ENCODE measurements at places on chromosomes 2 and 18.

GRCh38 chr18:21761471-21762115 is 21.0 kb downstream of the MIB1 start:
- no peak for DNase-seq

DNA sequence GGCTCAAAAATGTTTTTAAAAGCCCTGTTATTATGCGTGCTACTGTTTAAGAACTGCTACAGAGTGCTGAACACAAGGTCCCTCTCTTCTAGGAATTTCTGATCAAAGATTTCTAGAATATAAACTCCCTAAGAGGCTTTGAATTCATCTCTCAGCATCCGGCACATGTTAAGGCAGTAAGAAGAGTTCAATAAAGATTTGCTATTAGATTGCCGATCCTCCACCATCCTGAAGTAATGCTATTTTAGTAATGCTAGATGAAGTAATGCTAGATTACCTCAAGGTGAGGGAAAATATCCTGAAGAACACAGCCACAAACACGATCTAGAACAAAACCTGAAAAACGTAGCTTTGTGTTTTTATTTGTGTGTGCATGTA is 949 bp upstream of the MYL12B start:
- DNase-seq = no peak

GRCh38 chr2:54092940-54093339 is 22.5 kb upstream of the ACYP2 start:
- no peak for DNase-seq

DNA sequence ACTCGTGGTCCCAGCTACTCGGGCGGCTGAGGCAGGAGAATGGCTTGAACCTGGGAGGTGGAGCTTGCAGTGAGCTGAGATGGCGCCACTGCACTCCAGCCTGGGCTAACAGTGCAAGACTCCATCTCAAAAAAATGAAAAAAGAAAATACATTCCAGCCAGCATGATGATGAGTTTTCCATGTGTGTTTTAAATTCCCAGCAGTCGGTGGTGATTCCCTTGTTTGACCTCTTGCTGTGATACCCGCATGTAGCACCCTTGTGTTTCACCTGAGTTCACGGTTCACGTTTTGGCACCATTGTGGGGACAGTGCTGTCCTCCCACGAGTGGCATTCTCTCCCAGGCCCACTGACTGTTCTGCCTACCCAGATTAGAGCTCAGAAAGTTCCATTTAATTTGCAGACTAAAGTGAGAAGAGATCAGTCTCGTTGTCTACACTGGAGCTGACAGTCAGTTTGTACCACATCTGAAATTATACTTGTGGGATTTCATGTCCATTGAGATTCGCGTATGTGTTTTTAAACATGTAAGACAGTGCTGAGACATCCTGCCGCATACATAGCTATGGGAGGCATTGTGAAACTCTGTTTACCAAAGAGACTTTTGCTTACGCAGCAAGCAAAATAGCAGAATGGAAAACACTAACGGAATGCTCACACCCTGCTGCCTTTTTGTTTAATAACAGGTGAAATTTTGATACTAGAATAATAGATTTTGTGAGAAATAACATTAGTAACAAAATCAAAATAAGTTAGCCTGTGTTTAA is 157.1 kb downstream of the GBX2 start:
- no peak for DNase-seq

DNA sequence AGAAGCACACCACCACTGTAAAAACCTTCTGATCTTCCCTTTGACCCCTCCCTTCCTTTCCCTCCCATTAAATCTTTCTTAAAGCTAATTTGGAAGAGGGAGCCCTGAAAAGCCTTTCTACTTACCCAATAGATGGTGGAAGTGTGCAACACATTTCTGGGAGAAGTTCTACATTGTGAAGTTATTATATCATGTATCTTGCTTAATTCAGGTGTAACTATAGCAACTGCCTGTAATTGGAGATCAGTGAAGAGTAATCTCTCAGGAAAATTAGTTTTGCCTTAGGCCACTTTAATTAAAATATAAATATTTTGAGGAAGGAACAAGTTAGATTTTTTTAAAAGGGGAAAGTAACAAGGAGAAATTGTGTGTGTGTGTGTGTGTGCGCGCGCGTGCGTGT is 266.0 kb downstream of the SH3BP4 start:
- DNase-seq = no peak

- DNase-seq = no peak
These were observed 283.6 kb downstream of the CYP26B1 start for GRCh38 chr2:71864085-71864484.

GRCh38 chr18:22879293-22879692 is 53.8 kb upstream of the RBBP8 start:
- no peak for DNase-seq

DNA sequence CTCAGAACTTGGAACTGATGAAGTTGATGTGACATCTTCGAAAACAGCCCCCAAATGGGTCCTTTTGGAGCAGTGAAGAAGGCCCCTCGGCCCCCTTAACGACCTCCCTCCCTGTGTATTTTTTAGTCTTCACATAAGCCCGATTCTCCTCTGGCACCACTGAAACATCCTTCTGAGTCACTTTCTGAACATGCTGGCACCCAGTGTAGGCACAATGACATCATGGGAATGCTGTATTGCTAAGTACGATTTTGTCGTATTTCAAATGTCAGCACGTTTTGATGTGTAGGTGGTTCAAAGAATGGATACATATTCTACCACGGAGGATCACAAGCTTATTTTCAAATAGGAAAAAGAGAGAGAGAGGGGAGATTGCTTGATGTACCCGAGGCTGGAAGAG is 111.7 kb upstream of the RIOK3 start:
- DNase-seq = no peak

DNA sequence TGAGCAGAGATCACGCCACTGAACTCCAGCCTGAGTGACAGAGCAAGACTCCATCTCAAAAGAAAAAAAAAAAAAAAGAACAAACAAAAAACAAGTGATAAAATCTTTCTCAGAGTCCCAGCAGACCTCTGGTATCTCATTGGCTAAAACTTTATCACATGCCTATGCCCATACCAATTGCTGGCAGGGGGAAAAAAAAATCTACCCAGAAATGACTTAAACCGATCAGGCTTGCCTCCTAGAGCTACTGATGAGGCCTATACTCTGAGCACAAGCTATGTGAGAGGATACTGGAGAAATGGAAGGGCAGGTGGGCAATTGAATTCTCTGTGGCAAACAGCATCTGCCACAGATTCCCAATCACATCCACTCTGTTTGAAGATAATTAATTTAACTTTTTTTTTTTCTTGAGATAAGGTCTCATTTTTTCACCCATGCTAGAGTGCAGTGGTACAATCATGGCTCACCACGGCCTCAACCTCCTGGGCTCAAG is 49.0 kb downstream of the FBXO36 start:
- no peak for DNase-seq

- no peak for DNase-seq
These were observed 35.1 kb downstream of the SLC30A6 start for GRCh38 chr2:32200814-32201213.

GRCh38 chr2:172182624-172183023 is 79.9 kb upstream of the DLX2 start:
- no peak for DNase-seq

- DNase-seq = no peak
These were observed 67.7 kb upstream of the NEDD4L start for GRCh38 chr18:57976230-57976773.

GRCh38 chr2:151508519-151508918 is 98.8 kb downstream of the RIF1 start:
- DNase-seq = no peak

DNA sequence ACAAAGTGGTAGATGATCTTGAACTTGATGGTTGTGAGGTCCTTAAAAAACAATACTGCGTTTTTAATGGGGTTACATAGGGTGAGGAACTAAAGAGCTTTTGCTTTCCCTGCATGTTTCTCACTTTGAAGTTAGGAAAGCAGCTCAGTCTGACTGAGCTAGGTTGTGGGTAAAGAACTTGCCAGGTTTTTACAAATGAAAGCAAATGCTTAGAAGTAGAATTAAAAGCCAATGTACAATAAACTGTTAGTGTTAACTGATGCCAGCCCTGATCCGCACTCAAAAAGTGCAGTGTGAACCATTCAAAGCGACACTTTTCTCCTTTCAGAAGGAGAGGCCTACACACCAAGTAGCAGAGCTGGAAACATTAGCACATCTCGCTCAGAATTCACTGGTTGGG is 270.3 kb downstream of the AGPS start:
- no peak for DNase-seq

DNA sequence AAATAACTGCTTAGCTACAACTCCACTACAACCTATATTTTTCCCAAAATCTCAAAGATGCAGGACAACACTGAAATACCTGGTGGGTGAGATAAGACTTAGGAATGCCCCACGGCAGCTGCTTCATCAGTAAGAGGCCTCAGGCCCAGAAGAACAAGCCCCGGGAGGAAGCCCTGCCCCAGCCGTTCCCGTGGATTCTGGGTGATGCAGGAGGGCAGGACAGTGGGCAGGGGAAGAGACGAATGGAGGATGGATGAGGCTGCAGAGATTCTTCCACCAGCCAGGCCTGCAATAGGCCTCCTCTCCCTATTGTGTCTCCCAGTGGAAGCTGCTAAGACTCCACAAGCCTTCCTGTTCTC is 197.9 kb upstream of the HDAC4 start:
- no peak for DNase-seq

DNA sequence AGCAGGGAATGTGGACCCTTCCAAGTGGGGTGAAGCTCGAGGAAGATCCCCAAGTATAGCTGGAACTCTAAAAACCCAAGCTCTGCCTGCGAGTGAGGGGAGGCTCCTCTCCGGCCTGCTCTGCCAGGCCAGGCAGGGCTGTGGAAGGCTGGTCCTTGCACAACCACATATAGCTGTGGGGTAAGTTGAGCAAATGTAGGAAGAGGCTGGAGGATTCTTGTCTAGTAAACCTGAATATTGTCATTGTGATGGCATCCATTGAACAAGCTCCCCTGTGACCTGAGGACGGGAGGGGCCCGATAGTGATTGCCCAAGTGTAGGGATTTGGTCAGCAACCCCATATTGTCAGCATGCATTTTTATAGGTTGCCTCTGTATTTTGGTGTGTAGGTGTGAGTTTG is 103.0 kb downstream of the ACKR3 start:
- no peak for DNase-seq

DNA sequence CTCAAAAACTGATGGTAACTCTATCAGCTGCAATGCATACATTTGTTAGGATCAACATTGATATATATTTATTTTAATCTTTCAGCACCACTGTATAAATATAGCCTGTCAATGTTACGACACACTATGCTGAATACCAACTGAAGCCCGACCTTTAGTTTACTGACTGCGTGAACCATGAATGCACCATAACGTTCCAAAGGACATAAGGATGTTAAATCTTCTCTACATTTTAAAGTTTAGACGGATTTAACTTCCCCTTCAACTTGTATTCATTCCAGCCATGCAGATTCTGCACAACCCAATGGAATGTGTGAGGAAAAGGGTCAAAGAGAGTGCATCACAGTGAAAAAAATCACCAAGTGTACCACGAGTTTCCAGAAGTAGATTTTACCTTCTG is 489.5 kb downstream of the IRS1 start:
- no peak for DNase-seq

- DNase-seq = no peak
These were observed 289.9 kb upstream of the RBMS1 start for GRCh38 chr2:160783474-160783873.

GRCh38 chr2:224165901-224166319 is 126.8 kb upstream of the SERPINE2 start:
- DNase-seq = no peak
